Eye (tissue), 1 donor: ENCODE measurements at places on chromosomes 7 and 10.

DNA sequence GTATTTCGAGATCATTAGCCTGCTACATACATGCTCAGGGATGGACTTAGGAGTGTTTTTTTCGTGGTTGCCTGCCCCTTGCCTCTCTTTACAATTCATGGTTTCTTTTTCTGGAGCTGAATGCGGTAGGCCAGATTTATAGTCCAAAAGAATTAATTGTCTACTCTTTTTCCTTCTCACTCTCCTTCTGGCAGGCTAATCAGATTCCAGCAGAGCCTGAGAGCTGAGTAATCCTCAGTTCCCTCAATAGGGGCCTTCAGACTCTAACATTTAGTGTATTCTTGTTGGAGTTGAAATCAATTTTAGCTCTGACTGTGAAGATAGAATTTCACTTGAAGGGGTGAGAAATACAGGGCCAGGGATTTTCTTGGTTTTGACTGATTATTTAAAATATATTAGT is 16.4 kb downstream of the SORCS3 start:
- DNase-seq = no peak

DNA sequence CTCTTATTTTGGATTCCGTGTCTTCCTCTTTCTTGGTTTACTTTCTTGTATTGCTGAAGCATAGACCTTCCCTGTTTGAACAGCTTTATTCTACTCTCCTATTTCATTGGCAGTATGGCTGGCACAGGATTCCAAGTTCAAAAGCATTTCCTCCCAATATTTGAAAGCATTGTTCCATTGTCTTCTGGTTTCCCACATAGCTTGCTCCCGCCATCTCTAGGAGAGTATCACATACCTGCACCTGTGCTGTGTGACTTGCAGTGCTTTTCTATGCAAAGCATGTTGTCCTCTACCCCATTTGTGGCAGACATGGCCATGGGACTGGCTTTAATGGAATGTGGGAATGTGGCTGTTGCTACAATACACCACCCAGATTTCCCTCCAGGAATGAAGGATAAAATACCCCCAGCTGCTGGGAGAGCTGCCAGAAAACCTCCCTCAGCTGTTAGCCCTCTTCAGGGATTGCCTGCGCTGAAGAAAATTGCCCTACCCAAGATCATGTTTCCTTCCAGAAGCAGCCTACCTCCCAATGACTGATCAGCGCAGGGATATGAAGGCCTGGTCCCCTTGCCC is 6.9 kb upstream of the MYOF start:
- DNase-seq = no peak

DNA sequence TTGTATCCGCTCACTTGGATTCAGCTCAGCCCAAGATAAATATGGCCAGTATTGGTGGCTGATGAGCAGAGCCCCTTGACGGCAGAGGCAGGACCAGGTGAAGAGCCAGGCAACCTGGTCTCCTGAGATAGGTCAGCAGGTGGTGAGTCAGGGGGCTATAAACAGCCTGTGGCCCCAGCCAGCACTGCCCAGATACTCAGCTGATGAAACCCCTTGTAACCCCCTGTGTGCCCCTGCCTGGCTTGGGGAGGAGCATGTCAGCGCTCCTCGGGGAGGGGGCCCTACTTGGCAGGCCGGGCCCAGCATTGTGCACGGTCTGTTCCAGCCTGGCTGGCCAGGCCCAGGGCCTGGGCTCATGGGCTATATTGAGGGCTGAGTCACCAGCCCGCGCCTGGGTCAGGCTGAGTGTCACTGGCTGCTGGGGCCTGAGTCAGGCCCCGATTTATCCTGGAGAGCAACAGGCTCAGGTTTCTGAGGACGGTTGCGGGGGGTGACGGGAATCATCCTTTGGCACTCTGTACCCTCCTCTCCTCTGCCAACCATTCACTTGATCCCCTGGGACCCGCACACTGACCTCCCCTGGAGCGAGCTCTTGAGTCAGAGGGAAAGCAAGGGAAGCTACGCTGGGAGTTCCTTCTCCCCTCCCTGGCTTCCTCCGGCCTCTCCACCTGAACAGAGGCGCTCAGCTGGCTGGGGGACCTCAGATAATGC is 2.8 kb upstream of the FLNC start:
- DNase-seq = peak; percentile 38

DNA sequence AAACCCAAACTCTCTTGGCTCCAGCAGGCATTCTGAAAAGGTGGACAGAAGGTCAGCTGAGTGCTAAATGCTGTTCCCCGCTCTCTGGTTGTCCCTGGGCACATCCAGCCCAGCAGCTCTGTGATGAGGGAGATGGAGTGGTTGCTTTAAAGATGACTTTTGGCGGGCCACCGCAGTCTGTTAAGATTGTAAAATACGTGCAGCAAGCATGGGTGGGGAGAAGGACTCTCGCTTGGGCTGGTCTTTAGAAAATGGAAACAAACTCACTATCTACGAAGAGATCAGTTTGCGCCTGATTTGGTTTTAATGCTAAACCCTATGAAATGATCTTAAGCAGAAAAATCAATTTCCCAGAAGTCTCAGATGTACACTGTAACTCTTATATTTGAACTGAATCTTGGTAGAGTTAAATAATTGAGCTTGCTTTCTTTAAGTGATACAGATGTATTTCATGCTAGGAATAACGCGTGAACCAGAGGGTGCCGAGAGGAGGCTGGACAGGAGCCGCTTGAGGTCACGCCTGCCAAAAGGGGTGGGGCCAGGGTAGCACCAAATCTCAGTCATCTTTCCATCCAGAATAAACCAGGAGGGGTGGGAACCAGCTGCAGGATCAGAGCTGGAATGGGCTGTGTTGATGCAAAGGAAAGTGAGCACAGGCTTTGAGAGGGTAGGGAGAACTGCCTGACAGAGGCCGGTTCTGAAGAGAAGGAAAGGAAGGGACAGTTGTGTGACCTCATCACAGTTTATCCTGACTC is 170.2 kb upstream of the MKI67 start:
- peak; percentile 64 for DNase-seq

DNA sequence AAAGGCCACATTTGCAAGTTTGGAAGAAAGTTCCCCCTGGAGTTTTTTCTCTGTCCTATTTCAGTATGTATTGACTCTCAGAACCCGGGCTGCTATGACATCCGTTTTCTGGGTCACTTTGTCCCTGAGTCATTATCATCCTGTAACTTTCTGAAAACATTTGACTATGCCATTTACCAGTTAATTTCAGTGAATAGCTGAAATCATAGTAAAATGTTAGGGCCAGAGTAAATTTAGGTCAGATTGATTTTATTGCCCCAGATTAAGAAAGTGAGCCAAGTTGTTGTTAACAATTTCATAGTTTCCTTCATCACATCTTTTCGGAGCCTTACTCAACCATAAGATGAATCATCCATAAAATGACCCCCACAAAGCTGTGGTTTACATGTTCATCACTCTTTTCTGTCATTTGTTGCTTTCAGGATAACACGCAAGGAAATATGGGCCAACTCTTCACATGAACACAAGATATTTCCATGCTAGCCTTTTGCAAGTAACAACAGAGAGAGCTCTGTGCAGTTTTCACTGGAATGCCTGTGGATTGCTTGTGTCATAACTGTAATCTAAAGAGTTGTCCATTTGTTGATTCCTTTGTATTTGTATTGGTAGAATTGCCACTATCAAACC is 3.9 kb upstream of the MACC1 start:
- no peak for DNase-seq

DNA sequence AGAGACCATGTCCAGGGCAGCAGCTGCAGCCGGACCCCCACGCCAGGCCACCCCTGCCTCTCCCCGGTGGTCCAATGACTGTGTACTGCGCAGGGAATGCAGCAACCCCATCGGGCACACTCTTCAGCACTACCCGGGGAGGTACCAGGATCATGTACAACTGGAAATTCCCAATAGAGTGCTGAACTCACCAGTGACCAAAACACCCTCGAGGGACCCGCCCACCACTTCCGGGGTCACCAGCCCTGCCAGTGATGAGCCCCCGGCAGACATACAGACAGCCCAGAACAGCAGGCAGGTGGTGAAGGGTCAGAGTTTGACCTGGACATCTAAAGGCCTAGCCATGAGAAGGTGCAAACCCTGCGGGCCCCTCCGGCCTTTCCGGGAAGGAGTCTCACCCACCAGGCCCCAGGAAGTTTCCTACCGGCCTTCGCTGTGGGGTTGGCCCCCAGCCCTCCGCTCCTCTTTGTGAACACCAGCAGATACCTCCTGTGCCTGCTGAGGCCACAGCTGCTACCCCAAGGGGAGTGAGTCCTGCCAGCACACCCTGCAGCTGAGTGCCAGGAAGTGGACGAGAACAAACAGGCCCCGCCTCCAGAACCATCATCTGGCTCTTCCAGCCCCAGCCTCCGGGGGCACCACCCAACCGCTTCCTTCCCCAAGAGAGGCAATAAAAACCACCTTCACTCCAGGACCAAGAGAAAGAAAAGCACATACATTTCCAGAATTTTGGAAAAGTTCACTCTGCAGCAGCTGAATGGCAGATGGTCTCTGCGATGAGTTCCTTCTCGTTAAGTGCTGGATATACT is 5.0 kb upstream of the ANKRD61 start:
- no peak for DNase-seq

DNA sequence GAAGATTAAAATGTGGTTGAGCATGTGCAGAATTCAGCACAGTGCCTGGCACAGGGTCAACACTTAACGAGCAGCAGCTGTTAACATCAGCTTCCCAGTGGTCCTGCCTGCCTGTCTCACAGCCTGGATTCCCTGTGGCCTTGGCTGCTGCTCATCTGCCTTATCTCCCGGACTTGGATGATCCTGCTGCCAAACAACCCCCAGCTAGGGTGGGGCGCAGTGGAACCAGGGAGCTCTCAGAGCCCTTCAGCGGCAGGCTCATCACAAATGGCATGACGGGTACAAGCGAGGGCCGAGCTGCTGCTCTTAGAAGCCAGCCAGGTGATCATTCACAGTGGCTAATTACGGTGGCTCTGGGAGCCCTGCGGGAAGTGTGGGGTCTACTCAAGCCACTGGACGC is 13.0 kb upstream of the SMARCD3 start:
- DNase-seq = no peak

DNA sequence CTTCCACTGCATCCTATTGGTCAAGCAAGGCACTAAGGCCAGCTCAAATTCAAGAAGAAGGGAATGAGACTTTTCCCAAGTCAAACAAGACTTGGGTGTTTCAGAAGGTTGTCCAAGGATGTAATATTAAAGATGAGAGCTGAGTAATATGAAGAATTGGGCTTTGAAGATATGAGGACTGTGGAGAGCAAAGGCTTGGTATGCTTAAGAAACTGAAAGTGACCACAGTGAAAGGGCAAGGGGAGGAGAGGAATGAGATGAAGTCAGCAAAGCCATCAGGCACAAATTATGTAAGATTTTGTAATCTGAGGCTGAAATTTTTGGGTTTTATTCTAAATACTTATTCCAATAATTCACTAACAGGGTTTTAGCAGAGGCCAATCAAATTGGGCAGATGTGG is 38.6 kb upstream of the NPY start:
- no peak for DNase-seq

- DNase-seq = no peak
These were observed 13.4 kb downstream of the BUD31 start for GRCh38 chr7:99422186-99422585.

DNA sequence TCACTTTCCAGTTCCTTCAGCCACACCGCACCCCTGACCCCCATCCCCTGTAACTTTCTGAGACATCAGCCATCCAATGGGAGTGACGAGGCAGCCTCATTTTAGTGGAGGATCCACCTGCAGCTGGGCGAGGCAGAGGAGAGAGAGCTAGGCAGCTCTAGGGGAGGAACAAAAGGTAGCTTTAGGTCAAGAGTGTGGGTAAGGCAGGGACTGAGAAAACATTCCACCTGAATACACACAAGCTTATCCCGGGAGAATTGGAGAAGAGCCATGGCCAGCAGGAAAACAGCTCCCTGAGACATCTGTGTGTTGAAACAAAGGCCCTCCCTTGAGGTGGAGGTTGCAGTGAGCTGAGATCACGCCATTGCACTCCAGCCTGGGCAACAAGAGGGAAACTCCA is 6.7 kb upstream of the KLRG2 start:
- DNase-seq = no peak

DNA sequence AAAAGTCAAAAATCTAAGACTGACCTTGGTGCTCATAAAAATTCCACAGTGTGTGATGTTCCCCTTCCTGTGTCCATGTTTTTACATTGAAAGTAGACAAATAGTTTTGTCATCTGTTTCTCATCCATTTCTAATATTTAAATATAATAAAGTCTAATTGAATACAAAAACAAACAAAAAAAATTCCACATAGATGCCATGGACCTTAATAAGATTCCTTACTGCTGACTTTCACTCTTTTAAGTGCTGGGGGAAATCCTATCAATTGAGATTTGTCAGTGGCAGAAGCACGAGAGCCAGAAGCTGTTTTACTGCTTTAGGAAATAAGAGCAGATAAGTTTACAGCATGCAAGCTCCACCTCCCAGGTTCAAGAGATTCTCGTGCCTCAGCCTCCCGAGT is 310.0 kb downstream of the ABCA13 start:
- DNase-seq = no peak

GRCh38 chr10:70549962-70550458 is 52.5 kb downstream of the PRF1 start:
- peak; percentile 92 for DNase-seq

- no peak for DNase-seq
These were observed 1.1 kb downstream of the AZGP1 start for GRCh38 chr7:99974681-99975080.

DNA sequence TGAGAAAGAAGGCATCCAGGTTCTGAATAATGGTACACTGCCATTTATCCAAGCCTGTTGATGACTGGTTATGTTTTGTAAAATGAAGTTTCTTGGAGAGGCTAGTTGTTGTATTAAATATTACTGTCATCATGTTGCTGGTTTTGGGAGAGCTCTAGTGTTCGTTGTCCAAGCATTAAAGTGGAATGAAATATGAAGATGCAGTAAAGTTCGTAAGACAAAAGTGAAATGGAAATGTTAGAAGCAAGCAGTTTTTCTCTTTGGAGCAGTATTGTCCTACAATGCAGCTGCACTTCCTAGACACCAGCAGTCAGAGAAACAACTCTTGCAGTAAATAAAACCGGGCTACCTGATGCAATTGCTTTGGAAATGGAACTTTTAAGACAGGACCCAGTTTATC is 156.8 kb upstream of the FZD1 start:
- no peak for DNase-seq

GRCh38 chr7:51253157-51253556 is 63.5 kb downstream of the COBL start:
- no peak for DNase-seq

- DNase-seq = peak; percentile 86
These were observed 315.7 kb downstream of the TNS3 start for GRCh38 chr7:47266131-47266706.

DNA sequence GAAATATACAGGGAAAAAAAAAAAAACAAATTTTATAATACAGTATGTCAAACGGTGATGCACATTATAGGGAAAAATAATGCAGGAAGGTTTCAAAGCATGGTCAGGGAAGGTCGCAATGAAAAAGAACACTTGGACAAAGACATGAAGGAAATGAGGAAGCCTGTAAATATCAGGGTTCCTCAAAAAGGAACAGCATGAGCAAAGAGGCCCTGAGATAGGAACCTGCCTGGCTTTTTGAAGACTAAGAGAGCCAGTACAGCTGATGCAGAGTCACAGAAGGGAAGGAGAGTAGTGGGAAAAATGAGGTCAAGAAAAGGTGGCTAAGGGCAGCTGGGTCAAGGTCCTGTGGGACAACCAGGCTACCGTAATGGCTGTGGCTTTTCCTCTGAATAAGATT is 1.9 kb downstream of the VPS41 start:
- DNase-seq = no peak
